ENCODE measurements at places on chromosomes 7 and 10. TPM values are rescaled to one million over a fixed set of nuclear protein-coding genes. Genes with fewer than 3 reads are reported as not detected.

The WDR86 gene
- total RNA-seq = 0.19 TPM

The GBX1 gene
- 0.17 TPM for total RNA-seq

The WNT8B gene
- total RNA-seq = not detected

The NCAPG2 gene
- 42.1 TPM for total RNA-seq

The TSPAN15 gene
- total RNA-seq = 112 TPM

The HOXA9 gene
- 0.68 TPM for total RNA-seq

The PSD gene
- total RNA-seq = 0.43 TPM

The ZNF467 gene
- total RNA-seq = 1.2 TPM

The HTRA1 gene
- total RNA-seq = 64.3 TPM

The POU6F2 gene
- total RNA-seq = not detected

The DKK1 gene
- total RNA-seq = 429 TPM

The HOGA1 gene
- 1.5 TPM for total RNA-seq

The ANKRD1 gene
- total RNA-seq = 7.8 TPM

The HOXA13 gene
- total RNA-seq = 2.2 TPM

The GTF2IRD1 gene
- 12.4 TPM for total RNA-seq

The BTBD16 gene
- 0.41 TPM for total RNA-seq

The PRF1 gene
- total RNA-seq = not detected

The CCDC136 gene
- 2.9 TPM for total RNA-seq

The SUGCT gene
- total RNA-seq = 1.8 TPM
